Neuronal stem cell (in vitro differentiated cells): ENCODE measurements at places on chromosomes 16 and 17.

DNA sequence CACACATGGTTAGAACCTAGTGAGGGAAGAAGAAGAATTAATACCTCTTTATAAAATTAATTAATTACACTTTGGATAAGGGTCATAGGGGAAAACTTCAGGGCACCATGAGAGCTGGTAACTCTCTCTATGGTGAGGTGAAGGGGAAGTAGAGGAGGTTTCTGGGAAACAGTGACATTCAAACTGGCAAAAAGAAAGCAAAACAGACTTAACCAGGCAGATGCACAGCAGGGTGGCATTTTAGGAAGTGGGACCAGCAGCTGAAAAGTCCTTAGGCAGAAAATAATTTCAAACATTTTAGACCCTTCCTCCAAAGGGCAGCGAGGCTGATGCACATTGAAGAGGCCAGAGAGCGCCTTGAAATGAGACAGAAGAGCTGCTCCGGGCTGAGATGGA is 157.8 kb downstream of the CDH13 start:
- DNase-seq: no peak

DNA sequence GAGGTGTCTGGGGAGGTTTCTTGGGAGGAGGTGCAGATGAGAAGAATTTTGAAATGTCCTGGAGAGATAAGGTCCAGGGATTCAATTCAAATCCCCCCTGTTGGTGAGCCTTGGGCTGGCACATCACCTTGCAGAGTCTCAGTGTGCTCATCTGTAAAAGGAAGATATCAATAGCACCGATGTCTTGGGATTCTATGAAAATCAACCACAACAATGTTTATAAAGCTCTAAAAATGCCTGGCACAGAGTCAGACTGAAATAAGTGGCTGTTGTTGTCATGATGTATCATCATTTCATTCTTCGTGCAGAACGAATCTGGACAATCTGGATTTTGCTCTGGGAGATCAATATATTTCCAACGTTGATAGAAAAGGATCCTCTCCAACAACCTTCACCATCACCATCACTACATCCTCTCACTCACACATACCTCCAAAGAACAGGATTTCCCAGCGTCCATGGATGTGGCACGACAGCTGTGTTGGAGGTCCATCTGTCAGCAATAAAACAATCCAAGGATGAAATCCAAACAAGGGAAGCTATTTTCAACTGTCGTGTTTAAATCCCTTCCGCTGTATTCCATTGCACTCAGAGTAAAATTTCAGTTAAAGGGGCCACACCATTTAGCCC is 393.7 kb upstream of the DYNLRB2 start:
- no peak for DNase-seq

DNA sequence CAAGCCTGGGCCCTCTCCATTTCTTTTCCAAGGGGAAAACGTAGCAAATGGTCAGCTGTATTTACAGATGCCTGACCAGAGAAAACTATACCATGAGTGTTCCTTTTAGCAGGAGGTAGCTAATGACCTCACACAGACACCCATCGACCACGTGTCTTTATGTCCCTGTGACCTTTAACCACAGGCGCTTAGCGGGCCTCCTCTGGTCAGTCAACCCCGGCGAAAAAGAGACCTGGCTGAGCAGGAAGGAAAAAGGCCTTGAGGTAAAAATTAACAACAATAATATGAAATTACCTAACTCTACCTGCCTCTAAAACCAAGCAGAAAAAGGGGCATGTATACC is 9.1 kb downstream of the NUDT16L1 start:
- DNase-seq: no peak

- DNase-seq: no peak
These were observed 1.7 kb downstream of the TTC19 start for GRCh38 chr17:16001226-16001897.

DNA sequence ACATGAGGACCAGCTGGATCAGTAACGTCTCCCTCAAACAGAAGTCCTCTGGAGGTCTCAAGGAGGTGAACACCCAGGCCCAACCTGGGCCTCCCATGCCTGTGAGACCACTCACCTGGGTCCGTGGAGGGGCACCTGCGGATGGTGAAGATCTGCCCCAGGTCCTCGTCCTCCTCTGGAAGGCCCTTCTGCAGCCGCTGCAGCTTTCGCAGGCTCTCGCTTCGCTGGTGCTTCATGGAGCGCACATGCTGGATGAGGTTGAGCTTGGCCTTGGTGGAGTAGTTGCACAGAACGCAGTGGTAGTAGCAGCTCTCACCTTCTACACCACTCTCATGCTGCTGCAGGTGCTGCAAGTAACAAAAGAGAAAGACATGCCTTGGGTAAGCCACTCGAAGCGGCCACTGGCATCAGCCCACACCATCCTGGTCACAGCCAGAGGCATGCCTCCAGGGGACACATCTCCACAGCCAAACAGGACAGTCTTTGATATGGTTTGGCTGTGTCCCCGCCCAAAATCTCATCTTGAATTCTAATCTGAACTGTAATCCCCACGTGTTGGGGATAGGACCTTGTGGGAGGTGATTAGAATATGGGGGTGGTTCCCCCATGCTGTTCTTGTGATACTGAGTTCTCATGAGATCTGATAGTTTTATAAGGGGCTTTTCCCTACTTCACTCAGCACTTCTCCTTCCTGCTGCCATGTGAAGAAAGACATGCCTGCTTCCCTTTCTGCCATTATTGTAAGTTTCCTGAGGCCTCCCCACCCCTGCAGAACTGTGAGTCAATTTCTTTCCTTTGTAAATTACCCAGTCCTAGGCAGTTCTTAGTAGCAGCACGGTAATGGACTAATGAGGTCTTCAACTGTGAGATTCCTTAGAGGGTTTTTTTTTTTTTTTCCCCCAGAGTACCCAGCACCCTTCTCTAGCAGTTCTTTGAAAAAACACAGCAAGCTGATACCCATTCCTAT is 158.0 kb downstream of the ZFHX3 start:
- no peak for DNase-seq

- no peak for DNase-seq
These were observed 350.6 kb upstream of the CCL2 start for GRCh38 chr17:33904476-33904875.

GRCh38 chr16:70460737-70461261 is 6.4 kb downstream of the FCSK start:
- no peak for DNase-seq

DNA sequence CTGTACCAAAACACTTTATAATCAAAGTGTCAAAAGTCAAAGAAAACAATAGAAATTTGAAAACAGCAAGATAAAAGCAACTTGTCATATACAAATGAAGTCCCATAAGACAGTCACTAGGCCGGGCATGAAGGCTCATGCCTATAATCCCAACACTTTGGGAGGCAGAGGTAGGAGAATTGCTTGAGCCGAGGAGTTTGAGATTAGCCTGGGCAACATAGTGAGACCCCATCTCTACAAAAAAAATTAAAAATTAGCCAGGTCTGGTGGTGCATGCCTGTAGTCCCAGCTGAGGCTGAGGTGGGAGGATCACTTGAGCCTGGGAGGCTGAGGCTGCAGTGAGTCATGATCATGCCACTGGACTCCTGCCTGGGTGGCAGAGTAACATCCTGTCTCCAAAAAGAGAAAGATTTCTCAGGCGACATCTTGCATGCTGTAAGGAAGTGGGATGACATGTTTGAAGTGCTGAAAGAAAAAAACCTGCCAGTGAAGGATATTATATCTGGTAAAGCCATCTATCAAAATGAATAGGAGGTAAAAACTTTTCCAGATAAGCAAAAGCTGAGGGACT is 98.7 kb upstream of the NACA2 start:
- no peak for DNase-seq

GRCh38 chr16:12526515-12526914 is 277.2 kb downstream of the CPPED1 start:
- DNase-seq: no peak

DNA sequence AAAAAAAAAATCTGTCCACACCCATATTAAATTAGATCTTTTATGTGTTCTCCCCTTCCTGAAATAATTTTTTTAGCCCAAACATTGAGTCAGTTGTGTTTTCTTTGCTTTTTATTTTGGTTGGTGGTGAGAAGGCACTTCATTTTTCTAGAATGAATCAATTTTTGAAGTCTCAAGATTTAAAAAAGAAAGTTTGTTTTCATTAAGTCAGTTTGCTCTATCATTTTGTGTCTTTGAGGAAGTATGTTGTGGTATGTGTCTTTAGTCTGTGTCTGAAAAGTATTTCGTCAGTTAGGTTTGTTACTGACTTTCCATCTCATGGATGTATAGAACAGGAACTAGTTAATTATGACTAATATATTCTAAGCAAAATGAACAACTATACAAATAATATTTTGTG is 3.8 kb downstream of the IGF2BP1 start:
- DNase-seq: no peak

- DNase-seq: no peak
These were observed 147.3 kb downstream of the PCTP start for GRCh38 chr17:55898195-55898594.

DNA sequence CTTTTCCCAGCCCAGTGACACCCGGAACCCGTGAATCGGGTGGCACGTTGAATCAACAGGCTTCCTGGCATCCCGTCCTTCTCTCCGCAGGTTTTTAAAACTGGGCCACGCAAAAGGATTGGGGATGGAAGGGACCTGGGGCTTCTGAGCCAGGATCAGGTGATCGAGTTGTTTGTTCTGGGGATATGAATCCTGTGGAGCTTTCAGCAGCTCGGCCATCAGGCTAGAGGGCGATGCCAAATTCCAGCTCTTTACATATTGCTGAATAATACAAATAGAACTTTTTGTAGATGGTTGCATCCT is 473 bp downstream of the SUPT6H start:
- DNase-seq: no peak

DNA sequence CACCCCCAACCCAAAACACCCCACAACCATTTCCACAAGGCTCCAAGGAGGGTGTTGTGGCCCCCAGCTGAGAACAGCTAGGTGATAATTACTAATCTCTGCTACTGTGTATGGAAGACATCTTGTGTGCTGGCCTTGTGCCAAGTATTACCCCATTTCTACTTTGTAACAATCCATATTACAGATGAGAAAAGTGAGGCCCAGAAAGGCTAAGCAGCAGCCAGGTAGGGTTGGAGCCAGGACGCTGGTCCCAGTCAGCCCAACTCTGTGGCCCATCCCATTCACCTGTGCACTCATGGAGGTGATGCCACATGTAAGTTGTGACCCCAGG is 12.4 kb upstream of the PEMT start:
- DNase-seq: no peak

- no peak for DNase-seq
These were observed 74.3 kb downstream of the LMF1 start for GRCh38 chr16:896261-897199.

GRCh38 chr16:47375423-47375822 is 85.4 kb downstream of the ITFG1 start:
- DNase-seq: no peak

GRCh38 chr16:86984343-86984742 is 332.8 kb downstream of the C16orf95 start:
- DNase-seq: no peak

DNA sequence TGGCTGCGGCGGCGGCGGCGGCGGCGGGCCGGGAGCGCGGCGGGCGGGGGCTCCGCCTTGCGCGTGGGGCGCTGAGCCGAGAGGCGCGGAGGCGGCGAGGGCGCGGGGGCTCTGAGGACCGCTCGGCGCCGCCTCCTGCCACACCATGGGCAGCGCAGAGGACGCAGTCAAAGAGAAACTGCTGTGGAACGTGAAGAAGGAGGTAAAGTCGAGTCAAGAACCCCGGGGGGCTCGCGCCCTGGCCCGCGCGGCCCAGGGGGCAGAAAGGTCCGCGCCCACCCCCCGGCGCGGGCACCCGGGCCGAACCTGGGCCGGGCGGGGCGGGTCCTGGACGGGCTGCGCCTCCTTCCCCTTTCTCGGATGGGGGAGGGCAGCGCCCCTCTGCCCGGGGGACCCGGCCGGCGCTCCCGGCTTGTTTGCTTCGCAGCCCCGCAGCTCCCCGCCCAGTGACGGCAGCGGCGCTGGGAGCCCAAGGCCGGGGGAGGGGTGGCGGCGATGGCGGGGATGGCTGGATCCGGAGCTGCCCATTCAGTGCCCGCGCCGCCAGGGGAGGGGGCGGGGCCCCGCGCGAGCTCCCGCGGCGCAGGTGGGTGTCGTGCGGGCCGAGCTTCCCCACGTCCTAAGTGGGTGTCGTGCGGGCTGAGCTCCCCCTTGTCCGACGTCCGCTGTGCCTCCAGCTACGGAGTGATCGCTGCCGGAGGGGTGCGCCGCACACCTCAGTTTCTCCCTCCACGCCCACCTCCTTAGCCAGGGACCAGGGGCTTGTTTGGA is 428 bp downstream of the SGSM2 start:
- peak; percentile 42 for DNase-seq

DNA sequence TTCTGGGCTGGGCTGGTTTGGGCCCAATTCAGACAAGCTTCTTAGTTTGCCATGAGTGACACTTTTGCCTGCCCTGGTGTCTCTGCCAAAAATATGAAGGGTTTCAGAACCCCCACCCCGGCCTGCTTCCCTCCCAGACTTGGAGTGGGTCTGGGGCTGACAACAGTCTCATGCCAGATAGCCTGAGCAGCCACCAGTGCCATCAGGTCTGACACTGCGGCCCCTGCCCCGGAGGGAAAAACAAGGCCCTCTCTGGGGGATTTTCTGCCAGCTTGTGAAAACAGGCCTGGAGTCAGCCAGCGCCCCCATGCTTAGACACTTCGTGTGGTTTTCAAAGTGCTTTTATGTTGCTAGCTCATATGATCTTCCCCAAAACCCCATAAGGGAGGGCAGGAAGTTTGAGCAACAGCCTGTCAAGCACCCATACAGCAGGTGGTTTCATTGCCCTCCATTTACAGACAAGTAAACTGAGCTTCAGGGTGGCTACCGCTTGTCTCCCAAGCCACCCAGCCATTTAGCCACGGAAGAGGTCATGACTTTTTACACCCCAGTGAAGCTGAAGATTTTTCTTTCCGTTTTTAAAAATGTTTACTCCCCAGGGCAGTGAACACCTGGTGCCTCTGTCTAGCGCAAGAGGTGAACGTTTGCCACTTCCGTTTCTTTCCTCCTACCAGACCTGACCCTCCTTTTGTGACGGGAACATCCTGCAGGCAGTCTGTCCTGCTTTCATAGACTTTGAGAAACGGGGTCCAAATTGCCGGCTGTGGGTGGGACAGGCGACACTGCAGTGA is 300.6 kb downstream of the SEC14L1 start:
- DNase-seq: no peak

DNA sequence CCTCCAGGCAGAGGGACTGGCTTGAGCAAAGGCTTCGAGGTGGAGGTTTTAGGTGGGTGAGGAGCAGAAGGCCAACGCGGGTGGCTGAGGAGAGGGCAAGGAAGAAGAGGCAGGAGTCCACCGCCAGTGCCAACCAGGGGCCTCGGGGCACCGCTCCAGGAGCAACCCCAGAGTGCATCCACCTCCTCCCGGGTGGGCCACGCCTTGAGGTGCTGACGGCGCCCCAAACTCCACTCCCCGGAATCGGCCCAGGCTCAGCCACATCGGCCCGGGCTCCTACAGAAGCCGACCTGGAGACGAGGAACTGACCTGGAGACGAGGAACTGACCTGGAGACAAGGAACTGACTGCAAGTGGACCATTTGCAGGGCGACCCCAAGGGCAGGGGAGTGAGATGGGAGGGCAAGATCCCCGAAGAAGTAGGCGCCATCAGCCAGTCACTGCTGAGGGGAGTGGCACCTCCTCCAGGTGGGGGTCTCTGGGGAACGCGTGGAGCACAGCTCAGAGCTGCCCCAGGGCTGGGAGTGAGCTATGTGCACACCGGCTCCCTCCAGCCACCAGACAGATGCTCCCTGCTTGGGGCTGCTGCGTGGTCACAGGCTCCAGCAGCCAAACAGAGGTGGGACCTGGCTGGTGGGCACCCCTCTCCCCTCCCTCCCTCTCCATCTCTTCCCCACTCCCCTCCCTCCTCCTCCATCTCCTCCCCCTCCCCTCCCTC is 29.2 kb upstream of the CBFA2T3 start:
- DNase-seq: no peak
